ENCODE measurements at places on chromosomes 6 and 20.

DNA sequence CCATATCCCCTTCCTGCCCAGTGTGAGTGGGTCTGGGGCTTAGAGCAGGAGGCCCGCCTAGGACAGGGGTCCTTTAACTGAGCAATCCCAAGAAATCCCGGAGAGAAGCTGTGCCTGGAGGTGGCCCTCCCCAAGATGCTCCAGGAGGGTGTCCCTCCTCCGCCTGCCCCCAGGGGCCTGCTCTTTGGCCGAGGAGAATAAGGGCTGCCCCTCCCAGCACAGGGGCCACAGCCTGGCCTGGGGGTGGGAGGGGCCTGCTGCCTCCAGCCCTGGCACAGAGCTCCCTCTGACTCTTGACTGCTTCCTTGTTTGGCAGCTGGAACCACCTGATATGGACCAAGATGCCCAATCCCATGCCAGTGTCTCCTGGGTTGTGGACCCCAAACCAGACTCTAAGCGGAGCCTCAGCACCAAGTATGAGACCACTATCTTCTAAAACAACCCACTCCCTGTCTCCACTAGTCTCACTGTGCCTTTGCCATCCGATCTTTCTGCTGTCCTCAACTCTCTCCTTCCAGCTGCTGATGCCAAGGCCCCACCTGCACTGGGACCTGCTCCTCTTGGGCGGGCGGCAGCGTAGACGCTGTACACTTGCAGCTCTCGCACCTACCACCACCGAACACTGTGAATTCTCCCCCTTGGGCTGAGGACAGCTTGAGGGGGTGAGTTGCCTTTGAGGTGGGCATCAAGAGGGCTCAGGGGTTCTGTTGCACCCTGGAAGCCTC lies 54.3 kb downstream of the TCP11 start:
- DNase-seq = no peak

DNA sequence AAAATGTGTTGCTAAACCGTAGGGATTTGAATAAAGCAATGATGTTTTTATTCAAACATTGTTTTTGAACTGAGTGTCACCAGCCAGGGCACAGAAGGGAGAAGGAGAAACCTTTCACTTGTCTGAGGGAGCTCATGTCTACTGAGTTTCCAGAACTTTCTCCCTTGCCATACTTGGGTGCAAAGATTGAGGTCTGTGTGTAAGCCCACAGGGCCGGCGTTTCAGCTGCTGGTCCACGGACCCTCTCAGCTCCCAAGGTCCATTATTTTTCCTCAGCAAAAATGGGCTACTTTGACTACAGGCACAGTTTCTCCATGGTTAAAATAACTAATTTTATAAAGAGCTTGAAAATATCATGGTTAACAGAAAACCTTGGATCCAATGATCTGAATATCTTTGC lies 32.6 kb downstream of the PSMG4 start:
- DNase-seq = no peak

DNA sequence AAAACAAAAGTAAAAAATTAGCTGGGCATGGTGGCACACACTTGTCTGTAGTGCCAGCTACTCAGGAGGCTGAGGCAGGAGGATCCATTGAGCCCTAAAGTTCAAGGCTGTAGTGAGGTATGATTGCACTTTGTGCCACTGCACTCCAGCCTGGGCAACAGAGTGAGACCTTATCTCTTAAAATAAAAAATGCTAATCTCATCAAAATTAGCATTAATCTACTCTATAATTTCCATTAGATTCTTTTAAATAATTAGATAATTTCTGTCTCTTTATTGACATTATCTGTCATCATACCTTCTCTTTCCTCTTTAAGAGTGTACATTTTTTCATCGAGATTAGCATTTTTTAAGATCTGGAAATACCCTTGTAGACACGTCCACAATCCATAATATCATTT lies 48.0 kb downstream of the PHACTR3 start:
- DNase-seq = no peak

DNA sequence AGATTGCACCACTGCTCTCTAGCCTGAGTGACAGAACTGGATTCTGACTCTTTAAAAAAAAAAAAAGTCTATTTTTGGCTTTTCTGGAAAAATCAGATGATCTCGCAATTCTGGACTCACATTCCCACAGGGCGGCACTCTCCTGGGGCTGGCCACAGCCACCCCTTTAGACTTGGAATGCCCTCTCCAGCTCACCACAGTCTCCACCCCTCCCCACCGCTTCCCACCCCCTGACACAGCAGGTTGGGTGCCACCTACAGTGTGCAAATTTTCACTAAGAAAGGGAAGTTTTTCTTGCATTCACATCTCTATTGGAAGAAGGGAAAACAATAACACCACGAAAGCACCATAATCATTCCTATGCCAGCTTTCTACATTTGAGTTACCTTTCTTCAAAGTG lies 15.4 kb downstream of the PDRG1 start:
- DNase-seq = no peak

- no peak for DNase-seq
Measured at GRCh38 chr6:150046943-150047342, 21.6 kb upstream of the RAET1L start.

- no peak for DNase-seq
Measured at GRCh38 chr20:41048461-41049301, 20.1 kb downstream of the TOP1 start.

- no peak for DNase-seq
Measured at GRCh38 chr6:80544976-80545722, 438.7 kb downstream of the BCKDHB start.

GRCh38 chr6:157608221-157609075 lies 214.6 kb upstream of the SNX9 start:
- no peak for DNase-seq

GRCh38 chr20:4944518-4945313 lies 56.6 kb downstream of the SLC23A2 start:
- no peak for DNase-seq

Measured in stimulated activated CD4-positive, alpha-beta T cell treated with anti-CD3 and anti-CD28 coated beads, Interleukin-4, amount 100 ng/mL, for 48 hours (primary cell).